ENCODE measurements at places on chromosomes 6 and 20.

DNA sequence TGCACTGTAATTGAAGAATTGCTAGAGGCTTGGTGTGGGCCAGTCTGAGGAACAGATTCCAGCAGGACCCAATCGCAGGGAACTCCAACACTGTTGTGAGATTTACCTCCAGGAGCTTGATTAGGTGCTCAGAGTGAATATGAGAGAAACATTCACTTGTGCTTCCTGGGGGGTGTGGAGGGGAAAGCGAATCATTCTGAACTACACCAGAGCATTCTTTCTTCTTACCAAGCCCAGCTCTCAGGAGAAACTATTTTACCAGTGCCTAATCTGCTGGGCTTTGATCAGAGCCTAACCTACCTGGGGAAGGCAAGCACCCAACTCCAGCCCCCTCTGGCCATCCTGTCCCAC lies 7.4 kb upstream of the SIRPB1 start:
- no peak for DNase-seq

- DNase-seq, result no peak
Measured at GRCh38 chr20:50269091-50270033, 78.7 kb downstream of the CEBPB start.

GRCh38 chr6:72755752-72756151 lies 133.9 kb downstream of the KCNQ5 start:
- DNase-seq, result no peak

- DNase-seq, result no peak
Measured at GRCh38 chr6:79635232-79635543, 4.1 kb downstream of the SH3BGRL2 start.

DNA sequence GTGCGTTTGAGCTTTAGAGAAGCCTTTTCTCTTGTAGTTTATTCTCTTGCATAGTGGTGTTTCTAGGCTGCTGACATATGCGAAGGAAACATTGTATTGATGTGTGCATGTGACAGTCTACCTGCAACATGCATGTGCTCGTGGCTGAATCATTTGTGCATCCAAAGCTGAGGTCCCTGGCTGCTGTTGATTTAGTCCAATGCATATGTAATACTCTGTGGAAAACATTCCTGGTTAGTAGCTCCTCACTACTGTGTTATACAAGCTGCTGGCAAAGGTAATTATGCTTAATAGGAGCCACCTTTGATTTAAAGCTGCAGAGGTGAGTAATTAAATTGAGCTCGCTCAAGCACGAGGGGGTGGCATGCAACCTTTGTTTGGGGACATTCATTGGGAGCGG lies 24.5 kb downstream of the TSHZ2 start:
- no peak for DNase-seq

DNA sequence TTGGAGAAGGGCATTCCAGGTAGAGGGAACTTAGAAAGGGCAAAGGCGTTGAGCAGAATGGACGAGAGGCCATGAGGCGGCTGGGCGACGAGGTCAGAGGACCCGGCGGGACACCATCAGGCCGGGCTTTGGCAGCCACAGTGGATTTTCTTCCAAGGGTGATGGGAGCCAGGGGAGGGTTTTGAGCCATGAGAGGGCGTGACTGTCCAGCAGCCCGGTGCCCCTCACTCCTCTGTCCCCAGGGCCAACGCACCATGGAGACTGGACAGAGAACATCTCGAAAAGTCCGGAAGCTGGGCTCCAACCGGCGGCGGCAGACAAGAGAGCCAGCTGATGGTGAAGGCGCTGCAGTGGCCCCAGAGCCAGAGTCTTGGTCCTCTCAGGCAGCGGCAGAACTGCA lies 6.4 kb downstream of the RAB44 start:
- no peak for DNase-seq

- DNase-seq, result no peak
Measured at GRCh38 chr6:134171517-134171916, 119.1 kb upstream of the SLC2A12 start.

DNA sequence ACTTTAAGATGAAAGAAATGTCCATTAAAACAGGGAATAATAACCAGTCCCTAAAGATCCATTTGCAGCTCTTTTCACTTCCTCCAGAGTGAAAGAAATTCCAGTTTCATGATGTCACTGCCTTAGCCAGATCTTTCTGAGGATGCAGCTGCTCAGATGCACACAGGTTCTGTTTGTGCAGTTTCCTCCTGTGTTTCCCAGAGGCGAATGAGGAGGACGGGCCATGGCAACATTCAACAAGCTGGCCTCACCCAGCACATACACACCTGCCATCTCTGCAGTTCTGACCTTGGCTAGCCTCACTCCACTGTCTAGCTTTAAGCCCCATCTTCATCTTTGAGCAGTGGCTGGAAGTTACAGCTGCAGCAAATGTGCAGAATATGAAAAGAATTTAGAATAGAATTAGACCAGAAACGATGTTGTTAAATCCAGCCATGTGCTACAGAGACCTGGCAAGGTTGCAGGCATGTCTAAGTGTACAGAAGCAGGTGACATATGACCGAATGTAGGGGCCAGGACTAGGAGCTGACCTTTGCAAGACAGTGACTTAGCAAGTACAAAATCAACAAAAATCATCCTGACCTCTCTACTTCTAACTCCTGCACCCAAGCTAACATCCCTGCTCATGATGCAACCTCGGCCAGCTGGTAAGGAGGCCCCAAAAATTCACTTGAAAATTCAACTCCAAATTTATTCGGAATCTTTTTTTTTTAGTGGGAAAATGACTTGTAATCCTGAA lies 35.0 kb downstream of the FAM50B start:
- DNase-seq, result no peak

GRCh38 chr6:1499777-1500176 lies 109.9 kb upstream of the FOXC1 start:
- no peak for DNase-seq

GRCh38 chr20:10622657-10623418 lies 51.0 kb downstream of the JAG1 start:
- no peak for DNase-seq

GRCh38 chr20:47156301-47157137 lies 200.0 kb downstream of the ZMYND8 start:
- DNase-seq, result no peak

GRCh38 chr20:50280851-50281655 lies 90.4 kb downstream of the CEBPB start:
- no peak for DNase-seq

DNA sequence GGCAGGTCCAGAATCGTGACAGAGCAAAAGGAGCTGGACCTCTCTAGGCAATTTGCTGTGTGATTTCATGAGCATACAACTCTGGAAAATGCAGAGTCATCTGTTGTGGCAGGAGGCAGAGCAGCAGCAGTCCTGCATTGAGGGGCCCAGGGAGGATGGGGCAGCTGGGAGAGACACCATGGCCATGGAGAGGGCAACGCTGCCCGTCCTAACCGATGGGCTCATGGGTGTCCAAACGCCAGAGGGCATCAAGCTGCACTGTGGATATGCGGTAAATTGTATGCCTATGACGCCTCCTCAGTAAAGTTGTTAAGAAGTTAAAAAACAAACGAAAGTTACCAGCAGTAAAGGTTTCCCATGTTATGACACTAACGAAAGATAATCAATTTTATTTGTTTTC lies 42.2 kb upstream of the DACT2 start:
- no peak for DNase-seq

DNA sequence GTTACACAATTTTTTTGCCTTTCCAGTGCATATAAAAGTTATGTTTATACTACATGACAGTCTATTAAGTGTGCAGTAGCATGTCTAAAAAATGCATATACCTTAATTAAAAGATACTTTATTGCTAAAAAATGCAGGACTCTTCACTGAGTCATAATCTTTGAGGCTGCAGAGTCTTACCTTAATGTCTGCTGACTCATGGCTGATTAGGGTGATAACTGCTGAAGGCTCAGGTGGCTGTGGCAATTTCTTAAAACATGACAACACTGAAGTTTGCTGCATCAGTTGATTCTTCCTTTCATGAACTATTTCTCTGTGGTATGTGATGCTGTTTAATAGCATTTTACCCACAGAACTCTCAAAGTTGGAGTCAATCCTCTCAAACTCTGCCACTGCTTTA lies 19.1 kb downstream of the ZSCAN23 start:
- DNase-seq, result no peak

GRCh38 chr20:57656252-57656820 lies 36.1 kb upstream of the ZBP1 start:
- no peak for DNase-seq

GRCh38 chr6:56911847-56912246 lies 43.1 kb upstream of the BEND6 start:
- DNase-seq, result no peak

GRCh38 chr6:40584741-40585140 lies 2.4 kb downstream of the LRFN2 start:
- no peak for DNase-seq

GRCh38 chr6:137297887-137298286 lies 78.7 kb upstream of the IFNGR1 start:
- DNase-seq, result no peak

DNA sequence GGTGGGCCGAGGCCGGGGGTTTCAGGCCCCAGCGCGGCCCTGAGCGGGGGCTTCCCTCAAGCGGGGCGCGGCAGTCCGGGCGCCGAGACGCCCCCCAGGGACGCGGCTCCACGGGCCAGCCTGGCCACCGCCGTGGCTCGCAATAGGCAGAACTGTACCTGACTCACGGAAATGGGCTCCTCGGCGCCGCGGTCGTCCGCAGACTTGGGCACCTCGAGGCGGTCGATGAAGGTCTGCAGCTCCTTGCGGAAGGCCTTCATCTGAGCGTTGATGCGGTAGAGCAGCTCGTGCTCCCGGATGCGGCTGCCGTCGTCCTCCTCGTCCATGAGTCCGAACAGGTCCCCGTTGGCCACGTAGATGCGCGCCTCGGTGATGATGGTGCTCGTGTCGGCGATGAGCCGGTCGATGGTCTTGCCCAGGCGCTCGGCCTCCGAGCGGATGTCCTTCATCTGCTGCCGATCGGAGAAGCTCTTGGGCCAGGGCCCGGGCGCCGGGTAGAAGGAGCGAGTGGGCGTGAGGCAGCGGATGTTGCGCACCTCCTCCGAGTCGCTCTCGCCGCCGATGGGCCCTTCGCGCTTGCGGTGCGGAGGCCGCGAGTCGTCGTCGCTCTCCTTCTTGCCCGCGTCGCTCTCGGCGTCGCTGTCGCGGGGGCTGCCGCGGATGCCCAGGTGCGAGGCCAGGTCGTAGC lies 16.1 kb upstream of the KIAA0408 start:
- no peak for DNase-seq

DNA sequence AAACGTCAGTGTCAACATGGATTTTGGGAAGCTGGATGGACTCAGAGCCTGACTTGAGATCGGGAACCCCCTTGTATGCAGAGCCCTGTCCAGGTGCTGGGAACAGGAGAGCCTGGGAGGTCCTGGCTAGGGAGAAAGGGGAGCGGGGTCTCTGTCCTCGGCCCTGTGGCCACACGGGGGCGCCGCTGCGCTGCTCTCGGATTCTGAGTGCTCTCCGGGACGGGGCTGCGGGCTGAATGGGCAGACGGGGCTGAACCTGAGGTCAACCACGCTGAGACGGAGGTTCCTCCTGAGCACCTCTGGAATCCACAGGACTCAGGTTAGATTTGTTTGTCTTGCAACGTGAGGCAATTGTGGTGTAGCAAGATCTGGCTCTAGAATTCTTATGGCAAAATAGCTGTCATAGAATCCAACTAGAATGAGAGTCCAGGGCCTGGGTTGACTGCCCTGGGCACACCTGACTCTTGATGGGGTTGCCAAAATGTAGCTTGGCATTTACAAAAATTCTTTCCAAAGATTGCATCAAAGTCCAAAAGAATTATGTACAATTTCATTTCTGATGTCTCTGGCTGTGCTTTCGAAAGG lies 20.6 kb upstream of the HLA-F start:
- DNase-seq, result peak; percentile 51

DNA sequence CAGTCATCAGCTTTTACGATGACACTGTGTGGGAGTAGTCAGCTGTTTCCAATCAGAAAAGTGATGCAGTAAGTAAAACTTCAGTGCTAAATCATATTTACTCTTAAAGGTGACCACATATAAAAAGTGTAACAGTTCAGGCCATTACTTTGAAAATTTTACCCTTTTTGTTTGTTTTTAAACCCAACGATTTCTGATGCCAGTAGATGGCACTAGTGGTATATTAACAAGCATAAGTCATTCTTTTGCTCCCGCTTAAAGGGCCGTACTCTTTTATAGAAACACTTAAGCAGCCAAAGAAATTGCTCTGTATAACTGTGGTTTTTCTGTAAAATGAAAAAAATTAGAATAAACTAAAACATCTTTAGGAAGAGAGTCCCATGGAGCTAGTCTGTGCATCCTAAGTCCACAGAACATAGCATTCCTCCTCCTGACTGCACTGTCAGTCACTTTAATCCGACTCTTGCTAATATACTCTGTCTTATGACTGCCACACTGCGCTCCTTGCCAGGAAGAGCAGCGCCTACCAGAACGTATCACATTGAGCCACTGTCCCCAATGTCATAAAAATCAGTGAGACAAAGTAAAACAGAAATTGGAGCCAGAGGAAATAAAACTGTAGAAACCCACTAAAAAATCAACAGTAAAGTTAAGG lies 25.0 kb downstream of the HEBP2 start:
- DNase-seq, result no peak

DNA sequence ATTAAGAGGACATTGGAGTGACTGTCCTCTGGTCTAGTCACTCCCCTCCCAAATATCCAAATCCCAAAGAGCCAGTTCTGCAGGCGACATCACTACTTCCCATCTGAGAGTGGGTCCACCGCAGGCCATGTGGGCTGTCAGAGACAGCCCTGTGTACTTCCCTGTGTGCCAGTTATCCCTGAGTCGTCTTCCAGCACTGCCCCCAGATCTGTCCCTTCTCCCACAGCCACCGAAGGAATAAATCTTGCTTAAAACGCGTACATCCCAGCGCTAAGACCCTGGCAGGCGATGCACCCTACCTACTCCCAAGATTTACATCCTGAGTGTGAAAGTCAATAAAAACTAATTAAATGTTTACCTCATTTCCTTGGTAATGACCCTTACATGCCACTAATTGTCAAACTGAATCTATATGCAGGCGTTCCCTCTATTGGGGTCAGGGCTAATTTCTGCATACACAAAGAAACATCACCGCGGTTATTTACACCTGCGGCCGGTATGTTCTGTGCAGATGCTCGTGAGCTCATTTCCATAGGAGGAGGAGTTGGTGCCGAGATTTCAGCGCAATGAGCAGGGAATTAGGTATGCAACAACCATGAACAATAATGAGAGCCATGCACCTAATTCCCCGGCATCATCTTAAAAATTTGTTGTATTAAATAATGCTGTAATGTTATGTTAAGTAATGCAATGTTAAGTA lies 31.3 kb upstream of the CDH4 start:
- DNase-seq, result no peak

DNA sequence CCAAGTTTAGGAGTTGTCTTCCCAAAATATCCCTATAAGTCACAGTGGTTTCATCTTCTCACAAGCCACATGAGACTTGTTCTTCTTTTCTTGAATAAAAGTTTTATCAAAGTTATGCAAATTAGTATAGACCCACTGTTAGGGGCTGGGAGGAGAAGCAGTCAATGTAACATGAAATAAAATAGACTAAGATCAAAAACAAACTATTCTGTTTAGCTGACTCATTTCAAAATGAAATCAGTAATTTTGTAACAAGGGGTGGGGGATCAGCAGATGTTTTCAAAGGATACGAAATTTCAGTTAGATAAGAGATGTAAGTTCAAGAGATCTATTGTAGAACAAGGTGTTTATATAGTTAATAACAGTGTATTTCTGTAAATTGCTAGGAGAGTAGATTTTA lies 339.6 kb upstream of the PRDM1 start:
- no peak for DNase-seq

GRCh38 chr6:168715643-168716481 lies 274.9 kb downstream of the SMOC2 start:
- DNase-seq, result no peak
